ENCODE measurements at places on chromosomes 7 and 10. TPM values are rescaled to one million over a fixed set of nuclear protein-coding genes. Genes with fewer than 3 reads are reported as not detected.

- no peak for DNase-seq
These were observed 224.5 kb downstream of the LRMDA start for GRCh38 chr10:75655791-75656451.

- DNase-seq: no peak
These were observed 204.3 kb downstream of the CHCHD3 start for GRCh38 chr7:132877573-132877972.

The RELN gene
- total RNA-seq: not detected

The ANLN gene
- total RNA-seq: 31.1 TPM

The BTAF1 gene
- total RNA-seq: 57.2 TPM
